ENCODE measurements at places on chromosomes 13 and 19.

DNA sequence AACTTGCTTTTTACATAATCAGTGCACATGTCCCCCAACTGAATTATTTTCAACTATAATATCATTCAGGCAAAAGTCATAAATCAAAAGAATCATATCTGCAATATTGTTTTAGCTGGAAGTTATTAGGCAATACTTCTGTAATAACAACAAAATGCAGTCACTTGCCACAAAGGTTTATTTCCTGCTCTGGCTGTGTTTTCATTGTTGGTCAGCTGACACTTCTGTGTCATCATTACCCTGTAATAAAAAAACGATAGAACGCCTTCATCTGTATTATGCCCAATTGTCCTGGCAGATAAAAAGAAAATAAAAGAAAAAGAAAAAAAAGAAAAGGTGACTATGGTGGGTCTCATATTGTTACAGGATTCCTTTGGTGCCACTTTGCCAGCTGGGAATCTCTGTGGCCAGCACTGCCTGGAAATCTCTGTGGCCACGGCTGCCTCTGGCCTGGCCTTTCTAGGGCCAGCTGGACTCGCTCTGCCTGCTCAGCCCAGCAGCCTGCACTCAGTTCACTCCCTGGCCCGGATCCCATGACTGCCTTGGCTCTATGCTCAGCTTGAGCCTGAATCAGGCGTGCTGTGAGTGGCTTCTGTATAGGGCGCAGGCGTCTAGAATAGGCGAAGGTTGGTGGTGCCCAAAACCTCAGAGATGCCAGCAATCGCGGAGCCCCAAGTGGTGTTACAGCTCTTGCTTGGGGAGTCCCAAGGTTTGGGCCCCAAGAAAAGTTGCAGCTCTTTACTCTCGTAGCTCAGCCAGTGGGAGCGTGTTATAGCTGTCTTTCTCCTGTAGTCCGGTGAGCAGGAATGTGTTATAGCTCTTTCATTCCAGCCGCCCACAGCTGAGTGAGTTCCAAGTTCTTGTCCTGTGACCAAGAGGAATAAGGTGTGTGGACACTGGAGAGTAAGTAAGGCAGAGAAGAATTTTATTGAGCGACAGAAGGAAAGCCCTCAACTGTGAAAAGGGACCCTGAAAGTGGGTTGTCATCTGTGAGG is 1227.1 kb downstream of the SLITRK1 start:
- no peak for DNase-seq

DNA sequence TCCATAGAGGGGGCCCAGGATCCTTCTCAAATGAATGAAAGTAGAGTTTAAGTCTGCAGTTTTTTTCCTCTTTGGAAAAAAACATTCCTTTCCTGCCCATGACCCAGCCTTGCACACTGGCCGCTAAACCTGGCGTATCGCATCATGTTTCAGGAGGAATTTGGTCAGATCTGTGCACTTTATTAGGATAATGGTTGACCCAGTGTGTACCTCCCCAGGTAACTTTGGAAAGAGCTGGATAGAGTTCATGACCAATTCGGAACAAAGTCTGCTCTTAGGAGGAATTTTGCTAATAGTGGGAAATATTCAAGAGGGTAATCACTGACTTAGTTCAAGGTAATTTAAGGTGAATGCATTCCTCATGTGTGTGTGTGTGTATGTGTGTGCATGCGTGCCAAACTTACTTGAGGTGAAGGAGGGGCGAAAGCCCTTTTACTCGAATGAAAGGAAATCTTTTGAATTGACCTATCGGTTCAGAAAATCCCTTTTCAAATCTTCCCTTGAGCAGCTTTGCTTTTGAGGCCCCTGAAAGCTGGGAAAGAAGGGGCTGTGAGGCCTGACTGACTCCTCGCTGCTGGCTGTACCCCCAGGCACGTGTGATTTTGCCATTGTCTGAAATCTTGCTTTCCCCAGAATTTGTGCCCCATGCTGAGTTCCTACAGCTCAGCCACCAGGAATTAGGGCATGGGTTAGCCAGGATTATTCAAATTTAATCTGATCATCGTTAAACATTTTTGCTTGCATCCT is 46.3 kb downstream of the SIPA1L3 start:
- no peak for DNase-seq

- no peak for DNase-seq
Observed at GRCh38 chr13:36606060-36606459, 67.8 kb upstream of the SERTM1 start.

DNA sequence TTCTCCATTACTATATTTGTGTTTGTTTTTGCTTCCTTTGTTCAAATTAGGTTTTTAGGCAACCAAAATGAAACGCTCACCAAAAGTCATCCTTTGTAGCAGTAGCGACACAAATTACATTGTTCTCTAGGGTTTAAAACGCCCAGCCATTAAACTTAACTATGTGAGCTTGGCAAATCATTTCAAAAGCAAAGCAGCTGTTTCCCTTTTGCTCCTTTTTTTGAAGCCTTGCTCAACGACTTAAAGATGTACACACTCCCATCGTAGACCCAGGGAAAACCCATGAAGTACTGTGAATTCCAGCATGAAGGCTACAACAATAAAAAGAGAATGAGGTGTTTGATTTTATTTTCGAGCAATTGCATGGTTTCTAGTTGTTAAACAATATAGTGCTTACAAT is 106.7 kb downstream of the RAP2A start:
- no peak for DNase-seq

- DNase-seq = no peak
Observed at GRCh38 chr13:21461131-21461530, 2.0 kb upstream of the ZDHHC20 start.

DNA sequence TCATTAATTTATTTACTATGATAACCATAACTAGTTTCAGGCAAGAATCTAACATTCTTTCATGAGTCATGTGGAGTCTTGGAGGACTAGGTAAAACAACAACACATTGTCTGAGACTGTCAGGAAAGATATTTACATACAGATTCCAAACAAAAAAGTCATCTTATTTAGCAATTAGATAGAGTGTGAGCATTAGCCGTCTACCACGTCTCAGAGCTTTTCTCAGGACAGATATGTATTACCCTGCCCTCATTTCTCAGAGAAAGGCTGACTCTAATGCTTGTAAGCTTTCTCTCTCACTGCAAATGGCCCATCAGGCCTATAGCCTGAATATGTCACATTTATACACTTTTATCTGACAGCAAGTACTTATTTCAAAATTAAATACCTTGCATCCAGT is 312.1 kb upstream of the PCDH20 start:
- DNase-seq = no peak

All from DMS79 (cell line).